ENCODE measurements at places on chromosomes 6 and 20.

- H3K36me3 ChIP-seq, result no peaks in the 10 kb centered on the region
- H3K27me3 ChIP-seq, result no peaks in the 10 kb centered on the region
- H3K27ac ChIP-seq, result no peak overlapping the region
- no peak for DNase-seq
- no peaks in the 10 kb centered on the region for H3K4me1 ChIP-seq
These were observed 596.8 kb upstream of the HS3ST5 start for GRCh38 chr6:114939630-114940029.

GRCh38 chr20:4076671-4077070, 61.3 kb upstream of the RNF24 start:
- DNase-seq, result no peak
- no peak overlapping the region for H3K4me3 ChIP-seq
- H3K27ac ChIP-seq, result no peak overlapping the region
- H3K4me1 ChIP-seq, result peaks cover 66% of the 10 kb centered on the region
- no peaks in the 10 kb centered on the region for H3K36me3 ChIP-seq

DNA sequence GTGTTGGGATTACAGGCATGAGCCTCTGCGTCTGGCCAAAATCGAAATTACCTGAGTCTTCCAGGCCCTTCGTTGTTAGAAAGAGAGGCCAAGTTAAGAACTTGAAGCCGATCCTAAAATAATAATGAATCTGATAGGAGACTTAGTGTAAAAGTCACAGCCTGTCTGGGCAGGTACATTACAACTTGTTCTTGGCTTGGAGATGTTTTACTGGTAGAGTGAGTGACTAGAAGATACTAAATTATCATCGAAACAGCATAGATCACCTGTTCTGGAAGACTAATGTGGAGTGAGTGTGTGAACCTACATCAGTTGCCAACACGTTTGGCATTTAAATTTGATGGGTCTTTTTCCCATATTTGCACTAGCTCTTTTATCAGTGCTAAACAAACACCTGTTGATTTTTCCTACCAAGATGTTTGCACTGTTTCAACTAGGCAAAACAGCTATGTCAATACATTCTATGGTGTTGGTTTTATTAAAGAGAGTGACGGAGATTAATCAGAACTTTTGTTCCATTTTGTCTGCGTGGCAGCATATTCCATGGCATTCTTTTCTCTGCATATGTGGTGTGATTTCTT, 4.6 kb upstream of the TMEM217 start:
- peaks cover 29% of the 10 kb centered on the region for H3K4me1 ChIP-seq
- H3K27ac ChIP-seq, result no peak overlapping the region
- no peaks in the 10 kb centered on the region for H3K36me3 ChIP-seq

GRCh38 chr20:59705651-59706399, 101.5 kb downstream of the PHACTR3 start:
- no peaks in the 10 kb centered on the region for H3K4me1 ChIP-seq
- no peaks in the 10 kb centered on the region for H3K36me3 ChIP-seq
- no peak overlapping the region for H3K4me3 ChIP-seq

GRCh38 chr20:31948008-31948407, 3.8 kb downstream of the PDRG1 start:
- peaks cover 15% of the 10 kb centered on the region for H3K4me1 ChIP-seq
- H3K27ac ChIP-seq, result no peak overlapping the region
- no peaks in the 10 kb centered on the region for H3K27me3 ChIP-seq
- DNase-seq, result no peak
- peaks cover 57% of the 10 kb centered on the region for H3K36me3 ChIP-seq

DNA sequence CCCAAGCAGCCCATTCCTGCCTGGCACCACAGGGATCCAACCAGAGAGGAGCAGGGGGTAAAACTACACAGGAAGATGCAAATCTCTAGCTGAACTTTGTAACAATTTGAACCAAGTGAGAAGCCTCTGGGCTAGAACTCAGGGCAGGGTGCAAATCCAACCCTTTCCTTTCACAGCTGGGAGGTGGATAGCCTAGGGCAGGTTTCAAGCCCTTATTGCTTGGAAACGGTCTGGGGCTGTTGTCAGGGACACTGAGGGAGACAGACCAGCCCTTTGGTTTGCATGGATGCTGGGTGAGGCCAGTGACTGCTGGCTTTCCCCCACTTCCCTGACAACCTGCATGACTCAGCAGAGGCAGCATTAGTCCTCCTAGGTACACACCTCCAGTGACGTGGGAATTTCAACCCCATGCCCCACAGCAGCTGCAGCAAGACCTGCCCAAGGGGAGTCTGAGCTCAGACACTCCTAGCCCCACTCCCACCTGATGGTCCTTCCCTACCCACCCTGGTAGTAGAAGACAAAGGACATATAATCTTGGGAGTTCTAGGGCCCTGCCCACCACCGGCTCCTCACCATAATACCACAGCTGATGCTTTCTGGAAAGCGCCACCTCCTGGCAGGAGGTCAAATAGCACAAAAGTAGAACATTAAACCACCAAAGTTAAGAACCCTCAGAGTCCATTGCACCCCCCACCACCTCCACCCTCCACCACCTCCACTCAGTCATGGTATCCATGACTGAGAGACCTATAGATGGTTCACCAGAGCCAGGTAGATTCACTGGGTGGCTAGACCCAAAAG, 797.7 kb upstream of the MAN1A1 start:
- no peaks in the 10 kb centered on the region for H3K36me3 ChIP-seq
- H3K4me3 ChIP-seq, result no peak overlapping the region
- H3K27ac ChIP-seq, result no peak overlapping the region
- no peak for DNase-seq

GRCh38 chr6:16595514-16596120, 165.6 kb downstream of the ATXN1 start:
- no peak overlapping the region for H3K27ac ChIP-seq
- no peaks in the 10 kb centered on the region for H3K4me1 ChIP-seq
- no peak for DNase-seq
- H3K4me3 ChIP-seq, result no peak overlapping the region
- H3K36me3 ChIP-seq, result peaks cover 2% of the 10 kb centered on the region

GRCh38 chr20:50387996-50388332, 122.2 kb upstream of the PTPN1 start:
- H3K4me3 ChIP-seq, result no peak overlapping the region
- peaks cover 42% of the 10 kb centered on the region for H3K4me1 ChIP-seq
- H3K36me3 ChIP-seq, result no peaks in the 10 kb centered on the region
- no peak overlapping the region for H3K27ac ChIP-seq
- peak; percentile 43 for DNase-seq

DNA sequence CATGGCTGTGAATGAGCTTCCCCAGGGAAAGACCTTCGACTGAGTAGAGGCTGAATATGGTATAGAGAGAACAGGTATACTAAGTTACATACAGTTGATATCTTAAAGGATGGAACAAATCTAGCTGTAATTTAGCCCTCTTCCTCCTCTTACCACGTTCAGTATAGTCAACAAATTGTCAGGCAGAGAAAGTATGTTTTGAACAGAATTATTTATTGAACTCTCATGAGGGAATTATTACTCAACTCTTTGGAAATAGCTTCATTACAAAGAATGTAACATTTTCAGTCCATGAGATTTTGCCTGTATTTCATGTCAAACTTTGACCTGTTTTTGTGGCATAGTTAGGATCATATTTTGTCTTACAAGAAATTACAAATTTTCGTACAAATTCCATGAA, 63.0 kb downstream of the SH3BGRL2 start:
- no peaks in the 10 kb centered on the region for H3K27me3 ChIP-seq
- H3K4me1 ChIP-seq, result no peaks in the 10 kb centered on the region
- no peak for DNase-seq
- H3K36me3 ChIP-seq, result no peaks in the 10 kb centered on the region
- H3K27ac ChIP-seq, result no peak overlapping the region

- H3K4me3 ChIP-seq, result no peak overlapping the region
- H3K36me3 ChIP-seq, result no peaks in the 10 kb centered on the region
- no peak for DNase-seq
- H3K27me3 ChIP-seq, result no peaks in the 10 kb centered on the region
- H3K4me1 ChIP-seq, result no peaks in the 10 kb centered on the region
These were observed 9.0 kb downstream of the METTL24 start for GRCh38 chr6:110348961-110349690.

- DNase-seq, result no peak
- no peak overlapping the region for H3K4me3 ChIP-seq
- H3K4me1 ChIP-seq, result no peaks in the 10 kb centered on the region
- H3K27me3 ChIP-seq, result no peaks in the 10 kb centered on the region
These were observed 17.1 kb downstream of the NAPB start for GRCh38 chr20:23404196-23404595.

GRCh38 chr6:106163966-106164877, 78.1 kb downstream of the PRDM1 start:
- H3K4me1 ChIP-seq, result peaks cover 18% of the 10 kb centered on the region
- DNase-seq, result peak; percentile 73
- no peak overlapping the region for H3K27ac ChIP-seq

- no peak overlapping the region for H3K4me3 ChIP-seq
- no peaks in the 10 kb centered on the region for H3K36me3 ChIP-seq
- no peak for DNase-seq
- H3K4me1 ChIP-seq, result peaks cover 3% of the 10 kb centered on the region
- no peaks in the 10 kb centered on the region for H3K27me3 ChIP-seq
These were observed 382.6 kb upstream of the JAG1 start for GRCh38 chr20:11056414-11056813.

GRCh38 chr6:4124351-4124750, 11.0 kb downstream of the ECI2 start:
- H3K4me3 ChIP-seq, result no peak overlapping the region
- no peak for DNase-seq
- H3K36me3 ChIP-seq, result peaks cover 56% of the 10 kb centered on the region
- H3K27me3 ChIP-seq, result no peaks in the 10 kb centered on the region

DNA sequence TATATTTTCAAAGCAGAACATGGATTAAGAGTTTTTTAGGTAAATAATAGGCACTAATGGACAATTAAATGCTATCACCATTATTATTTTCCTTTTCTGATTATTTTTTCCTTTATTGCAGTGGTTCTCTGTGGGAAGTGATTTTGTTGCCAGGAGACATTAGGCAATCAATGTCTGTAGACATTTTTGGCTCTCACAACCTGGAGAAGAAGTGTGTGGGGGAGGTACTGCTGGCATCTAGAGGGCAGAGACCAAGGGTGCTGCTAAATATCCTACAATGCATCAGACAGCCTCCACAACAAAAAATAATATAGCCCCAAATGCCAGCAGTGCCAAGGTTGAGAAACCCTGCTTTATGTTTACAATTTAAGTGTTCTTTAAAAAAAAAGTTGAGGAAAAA, 8.3 kb downstream of the IFNGR1 start:
- peaks cover 16% of the 10 kb centered on the region for H3K4me1 ChIP-seq
- no peaks in the 10 kb centered on the region for H3K27me3 ChIP-seq
- no peak for DNase-seq
- H3K4me3 ChIP-seq, result no peak overlapping the region
- no peak overlapping the region for H3K27ac ChIP-seq

DNA sequence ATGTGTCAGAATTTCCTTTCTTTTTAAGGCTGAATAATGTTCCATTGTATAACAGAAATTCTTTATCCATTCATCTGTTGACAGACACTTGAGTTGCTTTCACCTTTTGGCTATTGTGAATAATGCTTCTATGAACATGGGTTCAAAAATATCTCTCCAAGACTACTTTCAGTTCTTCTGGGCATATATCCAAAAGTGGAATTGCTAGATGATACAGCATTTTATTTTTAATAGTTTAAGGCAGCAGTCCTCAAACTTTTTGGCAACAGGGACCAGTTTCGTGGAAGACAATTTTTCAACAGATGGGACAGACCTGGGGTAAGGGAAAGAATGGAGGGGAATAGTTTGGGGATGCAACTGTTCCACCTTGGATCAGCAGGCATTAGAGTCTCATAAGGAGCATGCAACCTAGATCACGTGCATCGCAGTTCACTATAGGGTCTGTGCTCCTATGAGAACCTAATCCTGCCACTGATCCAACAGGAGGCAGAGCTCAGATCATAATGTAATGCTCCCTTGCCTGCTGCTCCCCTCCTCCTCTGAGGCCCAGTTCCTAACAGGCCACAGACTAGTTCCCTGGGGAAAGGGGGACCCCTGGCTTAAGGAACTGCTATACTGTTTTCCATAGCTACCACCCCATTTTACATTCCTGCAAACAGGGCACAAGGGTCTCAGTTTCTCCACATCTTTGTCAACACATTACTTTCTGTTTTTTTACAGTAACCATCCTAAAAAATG, 239.9 kb upstream of the RNF217 start:
- no peak overlapping the region for H3K4me3 ChIP-seq
- DNase-seq, result no peak

- H3K4me1 ChIP-seq, result no peaks in the 10 kb centered on the region
- no peaks in the 10 kb centered on the region for H3K27me3 ChIP-seq
- H3K36me3 ChIP-seq, result no peaks in the 10 kb centered on the region
- no peak overlapping the region for H3K4me3 ChIP-seq
These were observed 336.4 kb downstream of the CDH26 start for GRCh38 chr20:60294632-60295031.

- no peaks in the 10 kb centered on the region for H3K36me3 ChIP-seq
- H3K27ac ChIP-seq, result no peak overlapping the region
- H3K27me3 ChIP-seq, result no peaks in the 10 kb centered on the region
- H3K4me3 ChIP-seq, result no peak overlapping the region
- no peaks in the 10 kb centered on the region for H3K4me1 ChIP-seq
These were observed 23.4 kb downstream of the MEP1A start for GRCh38 chr6:46816626-46817025.

DNA sequence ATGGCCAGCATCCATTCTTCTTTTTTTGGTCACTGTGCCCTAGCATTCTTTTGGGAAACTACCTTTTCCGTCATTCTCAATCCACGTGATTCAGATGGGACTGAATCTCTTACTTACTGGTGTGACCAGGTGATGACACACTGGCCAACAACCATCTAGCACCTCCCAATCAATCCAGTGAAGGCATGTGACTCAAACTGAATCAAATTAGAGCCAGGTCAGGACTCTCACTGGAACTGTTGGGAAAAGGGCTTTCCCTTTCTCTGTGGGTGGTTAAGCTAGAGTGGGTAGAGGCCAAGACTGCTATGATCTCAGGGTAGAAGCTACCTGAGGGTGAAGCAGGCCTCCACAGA, 36.2 kb upstream of the ZMYND8 start:
- no peaks in the 10 kb centered on the region for H3K27me3 ChIP-seq
- DNase-seq, result no peak
- no peak overlapping the region for H3K4me3 ChIP-seq
- H3K36me3 ChIP-seq, result no peaks in the 10 kb centered on the region

GRCh38 chr6:113078791-113079190, 731.7 kb downstream of the RFPL4B start:
- DNase-seq, result no peak
- no peak overlapping the region for H3K27ac ChIP-seq
- no peaks in the 10 kb centered on the region for H3K36me3 ChIP-seq
- H3K4me3 ChIP-seq, result no peak overlapping the region

GRCh38 chr6:41586252-41587007, 40.2 kb downstream of the FOXP4 start:
- H3K4me3 ChIP-seq, result no peak overlapping the region
- DNase-seq, result no peak
- no peak overlapping the region for H3K27ac ChIP-seq
- no peaks in the 10 kb centered on the region for H3K27me3 ChIP-seq

- H3K27ac ChIP-seq, result no peak overlapping the region
- H3K36me3 ChIP-seq, result no peaks in the 10 kb centered on the region
- H3K4me3 ChIP-seq, result no peak overlapping the region
- no peaks in the 10 kb centered on the region for H3K4me1 ChIP-seq
These were observed 89.4 kb downstream of the ECT2L start for GRCh38 chr6:138885156-138885819.

- H3K27me3 ChIP-seq, result no peaks in the 10 kb centered on the region
- peak overlapping the region; percentile 76 for H3K4me3 ChIP-seq
- DNase-seq, result no peak
- H3K4me1 ChIP-seq, result peaks cover 9% of the 10 kb centered on the region
- peaks cover 7% of the 10 kb centered on the region for H3K36me3 ChIP-seq
- no peak overlapping the region for H3K27ac ChIP-seq
These were observed 338 bp downstream of the SRXN1 start for GRCh38 chr20:652615-653109.
